ENCODE measurements at places on chromosomes 6 and 20. TPM values are rescaled to one million over a fixed set of nuclear protein-coding genes. Genes with fewer than 3 reads are reported as not detected.

- H3K4me1 ChIP-seq: no peaks in the 10 kb centered on the region
- H3K27me3 ChIP-seq: no peaks in the 10 kb centered on the region
- no peak overlapping the region for H3K4me3 ChIP-seq
- no peak overlapping the region for H3K27ac ChIP-seq
- no peaks in the 10 kb centered on the region for H3K36me3 ChIP-seq
- no peak for DNase-seq
Measured at GRCh38 chr6:150346346-150346745, 22.5 kb upstream of the IYD start.

The INSM1 gene
- total RNA-seq: not detected

GRCh38 chr6:56532766-56533551 is 109.7 kb downstream of the DST start:
- H3K36me3 ChIP-seq: no peaks in the 10 kb centered on the region
- peaks cover 73% of the 10 kb centered on the region for H3K4me1 ChIP-seq
- peak overlapping the region; percentile 60 for H3K27ac ChIP-seq
- H3K27me3 ChIP-seq: no peaks in the 10 kb centered on the region

The TNNC2 gene
- not detected for total RNA-seq

GRCh38 chr6:11921017-11921438 is 91.1 kb upstream of the HIVEP1 start:
- no peaks in the 10 kb centered on the region for H3K36me3 ChIP-seq
- H3K4me3 ChIP-seq: no peak overlapping the region
- DNase-seq: no peak
- peaks cover 36% of the 10 kb centered on the region for H3K4me1 ChIP-seq

- no peak for DNase-seq
- peaks cover 59% of the 10 kb centered on the region for H3K4me1 ChIP-seq
- no peaks in the 10 kb centered on the region for H3K27me3 ChIP-seq
Measured at GRCh38 chr20:1898482-1899240, 3.5 kb downstream of the SIRPA start.

GRCh38 chr6:1894954-1895353 is 285.2 kb downstream of the FOXC1 start:
- H3K27ac ChIP-seq: no peak overlapping the region
- H3K27me3 ChIP-seq: no peaks in the 10 kb centered on the region
- H3K4me3 ChIP-seq: no peak overlapping the region
- DNase-seq: no peak
